ENCODE measurements at places on chromosomes 3 and 15. TPM values are rescaled to one million over a fixed set of nuclear protein-coding genes. Genes with fewer than 3 reads are reported as not detected.

GRCh38 chr3:71341721-71342120 lies 241.8 kb downstream of the FOXP1 start:
- no peak for DNase-seq

DNA sequence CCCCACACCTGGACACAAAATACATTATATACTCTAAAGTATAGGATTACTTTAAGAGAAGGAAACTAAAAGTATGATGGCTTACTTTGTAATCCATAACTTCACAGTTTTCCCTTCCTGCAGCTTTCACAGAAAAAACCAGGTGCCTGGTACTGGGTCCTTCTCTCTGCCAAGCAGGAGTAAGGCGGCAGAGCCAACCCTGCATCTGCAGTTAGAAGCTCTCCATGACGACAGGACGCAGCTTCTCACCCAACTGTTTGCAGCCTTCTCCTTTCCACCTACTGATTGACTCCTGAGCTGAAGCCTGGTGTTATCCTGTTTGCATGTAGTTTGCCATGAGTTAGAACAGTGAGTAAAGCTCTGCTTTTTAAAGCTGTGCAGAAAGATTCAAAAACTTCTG lies 6.7 kb downstream of the MRAS start:
- no peak for DNase-seq

Gene DUSP7
- total RNA-seq: 7.7 TPM

Gene PLSCR2
- 0.28 TPM for total RNA-seq

- peak; percentile 45 for DNase-seq
These were observed at the start of gene GADL1 for GRCh38 chr3:30894521-30895251. Gene GADL1, minus strand, starts transcription at chr3:30894661. Its CDS starts 47 bp downstream, at chr3:30894614.

All from thymus (tissue), 14 donors.